ENCODE measurements at places on chromosomes 11 and 22.

GRCh38 chr11:12263141-12263693 is 114.2 kb upstream of the PARVA start:
- no peak for DNase-seq

DNA sequence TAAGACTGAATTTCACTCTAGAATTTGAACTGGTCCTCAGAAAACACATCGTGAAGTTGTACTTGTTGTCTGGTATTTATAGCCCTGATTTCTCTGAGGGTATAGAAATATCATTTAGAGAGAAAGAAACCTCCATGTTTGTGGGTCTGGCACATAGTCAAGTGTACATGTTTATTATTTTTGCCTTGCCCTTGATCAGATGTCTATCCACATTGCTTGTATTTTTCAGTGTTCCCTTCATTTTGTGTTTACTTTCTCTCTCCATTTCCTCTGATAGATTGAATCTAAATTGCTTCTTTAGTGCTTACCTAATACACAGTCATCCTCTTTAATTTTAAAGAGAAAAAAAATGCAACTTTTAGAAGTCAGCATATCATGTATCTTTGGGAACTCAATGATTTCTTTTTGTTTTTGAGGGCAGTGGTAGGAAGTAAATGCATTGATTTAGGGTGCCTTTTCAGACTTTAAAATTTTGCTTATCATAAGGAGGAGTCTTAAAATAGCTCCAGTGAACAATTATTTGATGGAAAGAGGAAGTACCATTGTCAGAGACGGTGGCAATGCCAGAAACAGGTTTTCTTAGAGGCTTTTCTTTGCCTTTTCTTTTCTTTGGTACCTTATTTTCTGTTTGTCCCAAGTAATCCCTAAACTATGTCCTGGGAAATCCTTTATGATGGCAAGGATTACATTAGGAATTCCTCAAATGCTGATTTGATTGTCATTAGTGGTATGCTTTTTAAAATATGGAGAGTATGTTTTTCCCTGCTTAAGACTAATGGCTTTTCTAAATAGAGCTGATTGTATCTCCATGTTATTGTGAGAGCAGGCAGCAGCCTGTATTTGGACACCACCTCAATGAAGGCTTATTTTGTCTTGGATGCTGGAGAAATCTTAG is 29.8 kb upstream of the TECTA start:
- no peak for DNase-seq

DNA sequence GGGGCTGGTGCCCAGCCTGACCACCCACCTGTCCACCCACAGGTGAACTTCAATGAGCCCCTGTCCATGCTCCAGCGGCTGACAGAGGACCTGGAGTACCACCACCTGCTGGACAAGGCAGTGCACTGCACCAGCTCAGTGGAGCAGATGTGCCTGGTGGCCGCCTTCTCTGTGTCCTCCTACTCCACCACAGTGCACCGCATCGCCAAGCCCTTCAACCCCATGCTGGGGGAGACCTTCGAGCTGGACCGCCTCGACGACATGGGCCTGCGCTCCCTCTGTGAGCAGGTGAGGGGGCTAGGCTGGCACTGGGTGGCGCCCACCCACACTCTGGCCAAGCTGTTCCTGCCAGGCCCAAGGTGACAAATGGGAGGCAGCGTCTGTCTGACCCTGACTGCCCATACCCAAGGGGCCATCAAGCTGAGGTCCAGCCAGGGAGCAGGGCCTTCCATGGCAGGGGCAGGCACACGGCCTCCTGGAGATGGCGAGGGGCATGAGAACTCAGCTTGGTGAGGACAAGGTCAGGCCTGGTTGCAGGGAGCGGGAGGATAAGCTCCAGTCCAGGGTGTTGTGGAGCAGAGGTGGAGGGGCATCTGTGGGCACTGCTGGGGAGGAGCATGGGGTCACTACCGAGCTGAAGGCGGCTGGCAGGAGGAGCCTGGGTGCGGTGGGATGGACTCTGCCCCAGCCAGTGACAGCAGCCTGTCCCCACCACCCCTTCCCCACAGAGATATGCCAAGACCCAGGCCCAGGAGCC is 77.7 kb downstream of the MORC2 start:
- peak; percentile 8 for DNase-seq

DNA sequence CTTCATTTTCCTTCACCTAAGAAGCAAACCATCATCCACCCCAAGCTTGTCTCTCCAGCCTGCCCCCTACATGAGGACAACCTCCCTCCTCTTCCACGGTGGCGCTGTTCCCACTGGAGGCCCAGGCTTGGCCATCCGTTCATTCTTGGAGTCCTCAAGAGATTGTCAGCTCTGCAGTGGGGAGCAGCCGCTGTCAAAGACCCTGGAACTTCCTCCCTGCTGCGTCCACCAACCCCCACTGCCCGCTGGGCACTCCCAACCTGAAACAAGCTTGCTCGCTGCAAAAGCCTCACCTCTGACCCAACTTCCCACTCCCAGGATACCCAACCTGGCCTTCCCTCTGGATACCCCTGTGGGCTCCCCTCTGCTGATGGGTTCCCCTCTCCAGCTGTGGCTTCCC is 10.4 kb upstream of the CD81 start:
- no peak for DNase-seq

DNA sequence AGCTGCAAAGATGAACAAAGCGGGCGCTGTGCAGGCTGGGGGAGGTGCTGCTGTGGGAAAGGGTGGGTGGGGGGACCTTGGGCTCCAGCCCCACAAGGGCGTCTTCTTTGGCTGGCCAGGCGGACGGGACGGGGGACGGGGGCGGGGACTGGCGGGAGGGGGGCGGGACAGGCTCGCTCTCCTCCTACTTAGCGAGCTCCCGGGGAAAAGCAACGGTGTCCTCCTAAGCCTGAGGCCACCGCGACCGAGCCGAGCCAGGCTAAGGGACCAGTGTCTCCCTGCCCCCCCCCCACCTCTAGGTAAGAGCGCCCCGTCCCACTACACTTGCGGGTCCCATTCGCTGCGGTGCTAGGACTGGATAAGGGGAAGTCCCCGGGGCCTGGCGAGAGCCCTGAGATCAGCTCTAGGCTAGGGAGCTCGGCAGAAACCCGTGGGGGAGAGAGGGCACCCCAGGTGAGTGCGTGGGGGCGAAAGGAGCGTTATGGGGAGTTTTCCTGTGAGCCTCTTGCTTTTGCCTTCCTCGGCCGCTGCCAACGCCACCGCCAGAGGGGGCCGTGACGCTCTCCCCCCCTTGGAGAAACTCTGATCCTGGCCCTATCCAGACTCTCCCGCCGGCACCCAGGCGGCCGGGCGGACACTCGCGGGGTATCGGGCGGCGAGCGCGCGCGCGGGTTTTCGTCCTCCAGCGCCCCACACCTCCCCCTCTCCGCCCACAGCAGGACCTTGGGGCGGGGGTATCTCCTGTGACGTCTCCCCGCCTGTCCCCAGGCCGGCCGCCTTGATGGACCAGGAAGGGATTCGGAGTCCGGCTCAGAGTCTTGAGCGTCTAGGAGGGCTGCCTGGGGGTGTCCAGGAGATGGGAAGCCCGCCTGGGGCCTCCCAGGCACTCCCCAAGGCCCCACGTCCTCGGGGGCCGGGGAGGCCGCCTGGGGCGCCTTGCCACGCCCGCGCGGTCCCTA is at the start of gene PHLDB1:
Gene PHLDB1 (plus strand): TSS at position 215 of the 959 bp plus-strand sequence. CDS start 6,222 bp downstream, outside the sequence.
- peak; percentile 80 for DNase-seq

DNA sequence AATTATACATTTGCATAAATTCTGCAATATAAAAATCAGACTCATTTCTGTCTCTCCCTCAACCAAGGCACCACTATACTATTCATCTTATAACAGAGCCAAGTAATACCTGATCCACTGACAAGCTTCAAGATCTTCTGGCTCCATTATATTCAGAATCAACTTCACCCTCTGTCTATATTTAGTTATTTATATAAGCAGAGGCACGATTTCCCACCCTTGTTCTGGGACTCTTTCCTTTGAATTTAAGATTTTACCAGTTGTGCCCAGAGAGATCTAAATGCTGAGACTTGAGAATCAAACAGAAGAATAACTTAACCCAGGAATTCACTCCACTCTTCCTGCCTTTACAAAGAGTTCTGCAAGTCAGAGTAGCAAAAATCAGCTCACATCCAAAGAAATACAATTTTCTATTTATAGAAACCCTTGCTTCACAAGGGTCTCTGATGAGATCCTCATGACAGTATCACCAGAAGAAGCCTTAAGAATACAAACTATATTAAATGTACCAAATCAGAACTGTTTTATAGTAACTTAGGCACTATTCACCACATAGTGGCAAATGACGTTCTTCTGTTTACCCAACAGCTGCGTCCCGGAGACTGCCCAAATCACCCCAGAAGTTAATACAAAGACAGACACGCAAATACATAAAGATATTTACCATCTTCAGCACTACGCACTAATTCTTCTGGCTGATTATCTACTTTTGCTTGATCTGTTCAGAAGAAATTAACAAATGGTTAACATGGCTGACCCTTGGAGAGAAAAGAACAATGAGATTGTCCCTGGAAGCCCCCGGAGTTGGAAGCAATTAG is 32.3 kb upstream of the CCDC89 start:
- no peak for DNase-seq

DNA sequence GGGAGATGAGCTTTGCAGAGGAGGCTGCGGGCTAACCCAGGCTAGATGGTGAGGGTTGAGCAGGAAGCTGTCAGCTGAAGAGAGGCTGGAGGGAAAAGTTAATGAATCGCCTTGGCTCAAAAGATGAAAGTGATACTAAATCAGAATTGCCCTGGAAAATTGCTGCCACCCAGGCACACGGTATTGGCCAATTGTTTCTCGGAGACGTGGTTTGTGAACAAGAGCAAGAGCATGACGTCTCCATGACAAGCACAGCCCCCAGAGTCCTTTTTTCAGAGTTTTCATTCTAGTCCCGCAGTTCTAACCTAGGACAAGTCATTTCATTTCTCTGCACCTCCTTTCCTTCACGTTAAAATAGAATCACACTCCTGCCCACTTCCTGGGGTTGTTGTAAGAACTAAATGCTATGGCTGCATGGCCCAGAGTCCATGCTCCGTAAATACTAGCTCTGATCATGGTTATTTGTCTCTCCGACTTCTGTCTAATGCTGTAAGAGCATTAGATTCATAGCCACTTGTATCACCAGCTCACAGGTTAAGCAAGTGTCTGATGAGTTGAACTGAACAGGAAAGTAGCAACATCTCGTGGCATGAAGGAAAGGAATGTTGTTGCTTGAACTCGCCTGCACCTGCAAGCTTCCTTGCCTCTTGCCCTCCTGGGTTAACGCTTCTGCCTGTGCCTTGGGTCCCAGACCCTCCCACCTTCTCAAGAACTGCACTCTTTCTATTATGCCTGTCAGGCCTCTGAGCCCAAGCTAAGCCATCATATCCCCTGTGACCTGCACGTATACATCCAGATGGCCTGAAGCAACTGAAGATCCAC is 33.8 kb upstream of the NUP50 start:
- DNase-seq: no peak

- no peak for DNase-seq
Measured at GRCh38 chr22:49278340-49278739, 549.3 kb downstream of the BRD1 start.

GRCh38 chr11:122848186-122848585 is 9.9 kb downstream of the CRTAM start:
- DNase-seq: no peak

DNA sequence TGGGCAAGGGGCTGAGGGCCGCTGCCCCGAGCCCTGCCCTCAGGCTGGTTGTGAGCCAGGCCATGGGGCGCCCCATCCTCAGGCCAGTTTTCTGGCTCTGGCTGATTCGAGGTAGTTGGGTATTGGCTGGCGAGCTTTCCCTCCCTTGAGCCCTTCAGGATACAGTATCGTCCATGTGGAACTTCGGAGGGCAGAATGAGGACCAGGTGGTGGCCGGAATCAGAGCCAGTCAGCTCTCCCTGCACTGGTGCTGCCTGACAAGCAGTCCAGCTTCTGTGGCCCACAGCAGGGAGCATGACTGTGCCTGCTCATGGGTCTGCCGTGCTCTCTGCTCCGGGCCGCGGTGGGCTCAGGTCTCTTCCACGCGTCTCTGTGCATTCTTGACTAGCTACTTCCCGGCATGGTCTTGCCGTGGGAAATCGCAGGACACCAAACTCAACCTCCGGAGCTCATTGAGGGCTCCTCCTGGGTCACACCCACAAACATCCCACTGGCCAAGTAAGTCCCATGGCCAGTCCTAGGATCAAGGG is 1289.3 kb downstream of the BRD1 start:
- DNase-seq: no peak

DNA sequence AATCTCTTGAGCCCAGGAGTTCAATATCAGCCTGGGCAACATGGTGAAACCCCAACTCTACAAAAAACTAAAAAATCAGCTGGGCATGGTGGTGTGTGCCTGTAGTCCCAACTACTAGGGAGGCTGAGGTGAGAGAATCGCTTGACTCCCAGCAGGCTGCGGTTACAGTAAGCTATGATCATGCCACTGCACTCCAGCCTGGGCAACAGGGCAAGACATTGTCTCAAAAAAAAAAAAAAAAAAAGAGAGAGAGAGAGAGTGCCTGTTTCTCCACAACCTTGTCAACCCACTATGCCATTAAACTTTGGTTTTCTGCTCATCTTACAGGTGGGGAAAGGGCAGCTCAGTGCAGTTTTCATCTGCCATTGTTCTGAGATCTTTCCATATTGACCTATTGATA is 5.1 kb downstream of the FOLR3 start:
- DNase-seq: no peak

DNA sequence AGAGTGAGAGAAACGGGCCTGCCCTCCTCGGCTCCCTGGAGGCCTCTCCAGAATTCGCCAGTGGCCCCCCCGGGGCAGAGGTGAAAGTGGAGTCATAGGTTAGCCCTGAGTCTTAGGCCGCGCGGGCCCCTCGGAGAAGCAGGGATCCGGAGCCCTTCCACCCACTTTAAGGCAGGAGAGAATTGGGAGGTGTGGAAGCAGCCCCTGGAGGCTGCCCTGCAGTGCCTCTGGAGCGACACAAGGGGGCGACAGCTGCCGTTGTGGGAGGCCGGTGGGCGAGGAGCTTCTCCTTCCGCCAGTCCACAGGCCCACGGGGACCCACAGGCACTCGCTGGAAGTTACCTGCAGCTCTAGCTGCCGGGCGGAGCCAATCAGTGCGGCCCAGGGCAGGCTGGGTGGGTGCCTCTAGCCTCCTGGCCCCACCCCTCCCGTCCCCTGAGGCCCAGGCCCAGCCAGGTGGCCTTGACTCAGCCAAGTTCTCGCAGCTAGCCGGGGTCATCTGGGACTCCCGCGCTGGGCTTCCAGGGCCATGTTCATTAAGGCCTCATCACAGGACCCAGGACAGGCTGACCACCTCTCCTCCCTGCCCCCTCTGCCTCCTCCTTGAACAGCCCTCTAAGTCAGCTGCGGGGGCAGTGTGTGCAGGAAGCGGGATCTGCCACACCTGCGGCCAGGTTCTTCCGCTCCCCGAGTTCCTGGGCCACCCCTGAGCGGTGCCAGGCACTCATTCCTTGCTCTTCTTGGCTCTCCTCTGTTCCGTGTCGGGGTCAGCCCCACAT is 5.0 kb downstream of the DGKZ start:
- no peak for DNase-seq

GRCh38 chr11:85941380-85941973 is 86.3 kb downstream of the CCDC83 start:
- peak; percentile 13 for DNase-seq

Data from NCI-H1417 (cell line).